ENCODE measurements at places on chromosomes 2 and 18.

DNA sequence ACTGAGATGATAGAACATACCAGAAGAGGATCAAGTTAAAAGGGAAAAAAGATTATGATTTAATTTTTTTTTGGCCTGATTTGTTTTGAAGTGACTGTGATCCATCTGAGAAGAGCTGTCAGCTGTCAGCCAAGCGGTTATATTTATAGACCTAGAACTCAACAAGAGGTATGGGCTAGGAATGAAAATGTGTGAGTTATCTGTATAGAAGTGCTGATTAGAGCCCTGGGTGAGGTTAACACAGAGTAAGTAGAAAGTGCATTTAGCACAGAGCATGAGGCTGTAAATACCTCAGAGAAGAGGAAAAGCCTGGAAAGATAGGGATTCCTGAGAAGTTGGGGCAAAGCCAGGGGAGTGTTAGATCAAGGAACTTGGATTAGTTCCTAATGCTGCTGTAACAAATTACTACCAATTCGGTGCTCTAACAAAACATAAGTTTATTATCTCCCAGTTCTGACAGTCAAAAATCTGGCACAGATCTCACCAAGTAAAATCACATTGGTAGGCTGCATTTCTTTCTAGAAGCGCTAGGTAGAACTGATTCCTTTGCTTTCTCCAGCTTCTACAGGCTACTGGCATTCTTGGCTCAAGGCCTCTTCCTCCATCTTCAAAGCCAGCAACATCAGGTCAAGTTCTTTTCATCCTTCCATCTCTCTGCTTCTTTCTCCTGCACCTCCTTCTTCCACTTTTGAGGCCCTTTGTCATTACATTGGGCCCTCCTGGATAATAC lies 197.4 kb upstream of the SPHKAP start:
- no peak for DNase-seq

- DNase-seq, result peak; percentile 31
These were observed 629 bp downstream of the PRELID3A start for GRCh38 chr18:12408247-12408869.

DNA sequence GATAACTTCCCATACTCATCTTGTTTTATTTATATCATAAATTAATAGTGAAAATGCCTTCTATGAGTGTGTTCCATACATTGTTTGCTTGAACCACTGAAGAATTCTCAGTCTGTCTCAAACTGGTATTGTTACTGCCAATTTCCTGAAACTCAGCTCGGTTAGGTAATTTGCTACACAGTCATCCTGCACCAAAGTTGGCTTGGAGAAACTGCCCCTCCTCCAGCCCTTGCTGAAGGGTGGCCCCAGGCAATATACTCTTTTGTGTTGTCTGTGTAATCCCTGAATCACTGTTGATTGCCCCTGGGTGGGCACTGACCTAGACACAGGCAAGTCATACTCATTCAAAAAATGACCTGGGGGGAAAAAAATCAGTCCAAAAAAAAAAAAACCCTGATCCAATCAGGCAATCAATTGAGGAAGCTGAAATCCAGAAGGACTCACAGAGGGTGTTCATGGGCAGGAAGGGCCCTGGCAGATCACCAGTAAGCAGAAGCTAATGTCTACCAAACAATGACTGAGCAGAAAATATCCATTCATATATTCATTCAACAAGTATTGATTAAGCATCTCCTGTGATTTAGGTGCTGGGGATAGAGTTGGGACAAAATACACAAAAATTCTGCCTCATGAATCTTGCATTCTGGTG lies 3.8 kb upstream of the SESTD1 start:
- peak; percentile 57 for DNase-seq

DNA sequence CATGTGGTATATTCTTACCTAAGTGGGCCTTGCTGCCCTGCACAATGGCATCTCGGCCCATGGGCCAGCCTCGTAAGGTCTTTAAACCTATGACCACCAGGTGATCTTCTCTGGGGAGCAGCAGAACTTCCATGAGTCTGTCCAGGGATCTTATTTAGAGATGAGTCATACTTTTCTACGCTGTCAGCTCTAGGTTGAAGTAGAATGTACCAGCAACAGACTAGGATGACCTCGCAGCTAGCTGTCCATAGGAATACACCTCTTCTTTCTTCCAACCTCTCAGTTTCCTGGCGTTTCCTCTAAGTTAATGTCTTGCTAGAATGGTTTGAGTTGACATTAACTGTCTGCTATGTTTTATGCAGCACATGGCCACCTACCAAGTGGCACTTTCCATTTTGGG lies 15.6 kb upstream of the CXCR4 start:
- no peak for DNase-seq

- DNase-seq, result peak; percentile 83
These were observed 80.5 kb upstream of the SPATS2L start for GRCh38 chr2:200225951-200226350.

DNA sequence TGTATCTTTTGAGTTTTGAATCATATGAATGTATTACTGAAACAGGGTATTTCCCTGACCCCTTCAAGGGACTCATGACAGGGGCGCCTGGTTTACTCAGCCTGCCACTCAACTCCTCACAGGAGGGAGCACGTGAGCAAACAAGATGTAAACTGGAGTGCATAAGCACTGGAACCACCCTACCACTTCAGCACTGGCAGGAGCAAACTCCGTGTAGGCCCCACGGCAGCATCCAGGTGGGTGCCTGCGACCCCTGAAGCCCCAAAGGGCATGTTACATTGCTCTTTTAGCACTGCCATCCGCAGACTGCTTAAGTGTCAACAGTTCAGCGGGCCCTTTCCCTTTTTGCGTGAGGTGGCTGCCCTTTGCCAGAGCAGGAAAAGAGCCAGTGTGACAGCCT lies 8.2 kb upstream of the DAPL1 start:
- DNase-seq, result no peak

DNA sequence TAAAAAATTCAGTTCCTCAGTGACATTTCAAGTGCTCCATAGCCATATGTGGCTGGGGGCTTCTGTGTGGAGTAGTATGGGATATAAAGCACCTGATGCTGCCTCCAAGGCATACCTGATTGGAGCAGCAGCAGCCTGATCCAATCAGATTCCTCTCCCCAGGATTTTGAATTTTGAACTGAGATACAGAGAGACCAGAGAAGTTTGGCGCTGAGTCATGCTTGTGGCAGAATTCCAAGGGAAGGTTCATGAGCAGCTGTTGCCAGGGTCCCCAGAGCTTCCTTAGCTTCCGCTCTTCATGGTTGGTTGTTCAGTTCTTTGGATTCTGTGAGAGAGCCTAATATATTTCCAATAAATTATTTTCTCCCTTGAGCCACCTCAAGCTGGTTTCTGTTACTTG lies 29.0 kb upstream of the CFAP36 start:
- peak; percentile 93 for DNase-seq

Data from choroid plexus epithelial cell (primary cell).